NCI-H2081 treated with DMSO at 0.1 percent for 48 hours (cell line): ENCODE measurements at places on chromosomes 6 and 20.

GRCh38 chr20:16477632-16478031 lies 95.6 kb downstream of the KIF16B start:
- DNase-seq: no peak

DNA sequence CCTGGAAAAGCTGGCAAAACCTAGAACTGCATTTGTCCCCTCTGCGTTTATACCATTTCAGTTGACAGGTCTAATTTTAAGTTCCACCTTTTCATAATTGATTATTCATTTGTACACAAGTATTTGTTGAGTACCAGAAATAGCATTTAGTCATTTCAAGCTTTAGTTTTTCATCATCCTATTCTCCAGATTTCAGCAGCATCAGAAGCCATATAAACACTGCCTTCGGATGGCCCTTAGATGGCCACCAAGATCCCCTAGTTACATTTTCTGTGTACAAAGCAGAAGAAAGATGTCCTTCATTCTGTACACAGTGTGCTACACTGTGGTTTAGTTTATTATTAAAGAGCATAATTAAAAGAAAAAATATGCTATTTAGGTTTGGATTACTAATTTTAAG lies 131.4 kb downstream of the LAMA2 start:
- no peak for DNase-seq

DNA sequence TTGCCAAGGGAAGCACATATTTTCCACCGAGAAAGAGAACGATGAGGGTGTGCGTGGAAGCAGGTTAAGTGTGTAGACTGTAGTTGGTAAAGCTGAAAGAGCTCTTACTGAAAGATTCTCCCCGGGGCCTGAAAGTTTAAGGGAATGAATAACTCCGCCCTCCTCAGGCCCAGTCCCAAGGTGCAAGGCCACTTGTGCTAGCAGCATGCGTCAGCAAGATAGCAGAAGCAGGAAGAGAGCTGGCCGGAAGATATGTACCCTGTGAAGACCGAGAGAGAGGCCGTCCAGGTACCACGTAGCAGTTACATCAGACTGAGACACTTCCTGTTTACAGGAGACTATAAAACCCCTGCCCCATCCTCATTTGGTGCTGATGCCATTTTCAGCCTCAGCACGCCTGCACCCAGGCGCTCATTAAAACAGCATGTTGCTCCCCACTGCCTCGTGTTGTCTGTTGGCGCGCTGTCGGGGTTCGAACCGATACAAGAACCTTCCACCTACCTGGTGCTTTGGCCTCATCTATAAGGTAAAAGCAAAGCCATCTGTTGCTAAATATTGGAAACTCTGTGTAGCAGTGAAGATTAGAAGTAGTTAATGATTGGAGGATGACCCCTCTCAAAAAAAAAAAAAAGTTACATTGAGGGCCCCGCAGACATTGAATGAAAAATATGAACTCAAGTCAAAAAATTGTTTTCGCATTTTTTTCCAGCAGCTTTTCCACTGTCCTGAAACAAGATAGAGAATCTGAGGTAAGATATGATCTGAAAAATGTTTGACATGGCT lies 18.6 kb upstream of the FAM135A start:
- DNase-seq: no peak

DNA sequence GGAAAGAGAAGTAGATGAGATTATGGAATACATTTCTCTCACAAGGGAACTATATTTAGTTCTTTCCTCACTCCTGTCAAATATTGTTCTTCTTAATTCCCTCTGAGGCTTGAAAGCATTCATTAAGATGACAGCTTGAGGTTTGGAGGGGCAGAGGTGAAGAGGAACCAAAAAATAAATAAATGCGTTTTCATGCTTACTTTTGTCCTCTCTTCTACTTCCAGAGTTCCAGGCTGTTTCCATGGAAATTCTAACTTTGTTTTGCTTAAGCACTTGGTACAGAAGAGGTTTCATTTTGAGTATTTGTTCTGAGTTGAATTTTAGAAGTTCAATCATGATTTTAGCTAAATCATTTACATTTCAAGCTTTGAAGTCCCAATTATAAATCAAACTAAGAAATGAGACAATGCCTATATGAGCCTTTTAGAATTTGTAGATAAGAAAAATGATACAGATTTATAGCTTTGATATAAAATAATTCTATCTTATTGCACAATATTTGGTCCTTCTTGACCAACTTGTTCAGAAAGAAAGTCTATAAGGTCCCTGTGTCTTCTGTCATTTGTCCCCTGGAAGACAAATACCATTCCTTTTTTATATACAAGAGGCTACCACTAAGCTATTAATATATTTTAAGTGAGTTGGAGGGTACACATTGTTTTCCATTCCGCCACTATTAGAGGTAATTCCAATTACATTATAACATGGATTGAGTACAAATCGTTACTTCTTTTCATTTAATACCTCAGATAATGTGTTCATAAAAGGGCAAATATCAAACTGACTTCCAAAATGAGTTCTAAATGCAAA lies 16.3 kb downstream of the RBM24 start:
- no peak for DNase-seq

GRCh38 chr6:19836799-19837510 lies at the start of gene ID4:
ID4 (plus strand) TSS chr6:19837370; CDS start chr6:19837755, 385 bp downstream.
- no peak for DNase-seq

GRCh38 chr6:36349240-36349639 lies 12.6 kb upstream of the BNIP5 start:
- DNase-seq: peak; percentile 84

GRCh38 chr6:95545686-95546085 lies 31.6 kb upstream of the MANEA start:
- no peak for DNase-seq

DNA sequence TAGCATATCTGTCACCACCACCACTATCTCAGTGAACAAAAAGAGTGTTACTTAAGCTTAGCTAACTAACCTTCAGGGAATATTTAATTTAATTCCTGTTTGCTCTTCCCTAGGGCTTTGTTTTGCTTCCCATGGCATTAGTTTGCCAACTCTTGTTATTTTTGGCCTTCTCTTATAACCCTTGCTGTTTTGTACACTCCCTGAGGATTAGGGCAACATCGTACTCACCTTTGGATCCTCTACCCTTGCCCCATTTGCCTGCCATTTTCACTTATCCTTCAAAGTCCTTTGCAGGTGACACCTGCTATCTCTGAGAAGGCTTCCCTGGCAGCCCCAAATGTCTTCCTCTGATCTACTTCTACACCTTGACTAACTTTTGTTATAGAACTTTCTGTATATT lies 23.7 kb downstream of the ACOT13 start:
- no peak for DNase-seq

DNA sequence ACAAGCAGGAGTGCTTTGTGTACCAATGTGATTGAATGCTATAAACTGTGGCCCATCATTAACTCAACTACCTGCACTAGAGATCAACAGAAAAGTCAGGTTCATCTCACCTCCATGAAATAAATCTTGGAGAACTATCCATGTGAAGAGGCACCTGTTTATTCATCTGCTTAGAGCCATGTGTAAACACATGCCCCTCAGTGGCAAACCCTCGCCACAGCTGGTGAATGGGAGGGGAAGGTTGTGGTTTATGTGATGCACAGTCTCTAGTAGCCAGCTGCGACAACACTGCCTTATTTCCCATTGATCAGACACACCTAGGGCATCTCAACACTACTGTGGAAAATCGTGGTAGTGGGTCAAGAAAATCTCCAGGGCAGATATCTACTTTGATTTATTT lies 640.2 kb downstream of the PTPRT start:
- no peak for DNase-seq

GRCh38 chr6:30876039-30876730 lies 8.1 kb upstream of the DDR1 start:
- no peak for DNase-seq

GRCh38 chr6:88585276-88585692 lies 378.1 kb downstream of the RNGTT start:
- no peak for DNase-seq

GRCh38 chr6:169846286-169847056 lies 95.0 kb downstream of the ERMARD start:
- DNase-seq: no peak

- DNase-seq: no peak
Measured at GRCh38 chr6:42370323-42370985, 81.3 kb downstream of the TRERF1 start.

GRCh38 chr20:10662661-10663458 lies 10.9 kb downstream of the JAG1 start:
- no peak for DNase-seq

DNA sequence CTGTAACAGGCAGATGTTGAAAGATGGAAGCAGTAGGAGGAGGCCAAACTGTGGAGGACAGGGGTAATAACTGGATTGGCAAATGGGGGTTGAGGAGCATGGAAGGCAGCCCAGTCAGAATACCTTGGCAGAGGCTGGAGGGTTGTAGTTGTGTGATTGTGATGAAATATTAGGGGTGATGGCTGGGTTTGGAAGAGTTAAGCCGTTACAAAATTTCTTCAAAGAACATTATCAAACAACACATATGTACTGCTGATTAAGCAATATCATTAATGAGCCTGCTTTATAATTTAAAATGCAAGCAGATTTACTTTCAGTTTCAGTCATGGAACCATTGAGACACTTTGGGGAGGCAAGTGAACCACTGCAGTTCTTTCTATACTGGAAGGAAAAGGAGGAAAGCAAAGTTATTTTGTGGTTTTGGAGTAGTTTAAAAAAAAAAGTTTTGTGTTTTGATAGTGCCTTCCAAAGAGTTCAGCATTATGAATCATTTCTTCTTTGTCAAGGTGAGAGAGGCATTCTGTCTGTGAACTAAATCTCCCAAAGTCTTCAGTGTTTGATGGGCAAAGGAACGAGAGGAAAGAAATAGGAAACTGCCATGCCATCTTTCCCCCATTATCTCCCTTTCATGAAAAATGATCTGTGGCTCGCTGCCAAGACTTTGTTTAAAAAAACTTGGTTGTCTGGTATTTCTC lies 20.7 kb downstream of the FOXO3 start:
- DNase-seq: no peak

- DNase-seq: no peak
Measured at GRCh38 chr20:10573951-10574339, 99.9 kb downstream of the JAG1 start.

- DNase-seq: no peak
Measured at GRCh38 chr20:43583982-43584432, 6.7 kb upstream of the IFT52 start.

GRCh38 chr20:55760586-55760985 lies 244.7 kb downstream of the CBLN4 start:
- no peak for DNase-seq

- DNase-seq: no peak
Measured at GRCh38 chr6:43318011-43318410, 9.4 kb upstream of the CRIP3 start.

DNA sequence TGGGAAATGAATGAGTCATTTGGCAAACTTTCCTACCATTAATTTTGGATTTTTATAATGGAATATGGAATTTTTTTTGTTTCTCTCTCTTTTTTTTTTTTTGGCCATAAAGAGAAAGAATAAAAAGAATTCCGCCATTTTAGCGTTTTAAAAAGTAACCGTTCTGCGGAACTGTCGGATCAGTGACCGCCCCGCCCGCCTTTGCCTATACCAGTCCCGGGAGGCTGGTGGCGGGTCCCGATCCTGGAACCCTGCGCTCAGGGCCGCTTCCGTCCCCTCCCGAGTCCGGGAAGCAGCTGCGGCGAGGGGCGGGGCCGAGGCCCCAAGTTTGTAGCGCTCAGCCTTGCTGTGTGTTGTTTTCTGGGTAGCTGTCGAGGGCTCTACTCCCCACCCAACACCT lies 609 bp downstream of the L3MBTL1 start:
- DNase-seq: no peak

DNA sequence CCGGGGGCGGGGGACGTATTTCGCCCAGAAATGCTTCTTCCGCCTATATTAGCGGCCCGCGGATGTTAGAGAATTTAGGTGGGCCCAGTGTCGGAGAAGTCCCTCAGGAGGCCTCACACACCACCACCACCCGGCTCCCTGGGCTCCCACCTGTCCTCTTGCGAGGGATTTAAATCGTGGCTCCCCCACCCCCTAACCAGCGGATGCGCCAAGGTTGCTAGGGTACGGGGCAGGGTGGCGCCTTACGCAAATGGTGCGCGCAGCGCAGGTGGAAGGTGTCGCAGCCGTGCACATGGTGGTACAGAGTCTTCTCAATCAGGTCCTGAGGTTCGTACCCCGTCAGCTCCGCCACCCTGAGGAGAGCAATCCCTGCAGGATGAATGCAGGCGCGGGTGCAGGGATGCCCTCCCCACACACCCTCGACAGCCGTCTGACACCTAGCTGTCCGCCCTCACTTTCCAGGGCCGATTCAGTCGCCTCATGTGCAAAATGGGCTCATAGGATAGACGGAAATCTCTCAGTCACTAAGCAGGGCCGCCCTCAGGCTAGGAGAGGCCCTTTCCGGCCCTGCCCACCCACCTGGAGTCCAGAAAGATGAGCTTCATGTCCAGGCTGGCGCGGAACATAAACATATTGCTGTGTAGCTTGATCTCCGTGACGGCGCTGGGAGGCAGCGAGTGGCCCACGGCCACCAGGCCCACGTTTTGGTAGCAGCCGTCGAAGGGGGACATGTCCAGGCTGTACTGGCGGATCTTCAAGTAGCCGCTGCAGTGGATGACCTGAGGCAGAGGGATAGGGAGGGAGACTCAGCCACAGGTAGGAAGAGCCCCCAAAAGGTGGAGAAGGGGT lies 16.6 kb downstream of the SIM1 start:
- DNase-seq: no peak

GRCh38 chr20:13131688-13132087 lies 89.4 kb upstream of the ISM1 start:
- DNase-seq: no peak

- no peak for DNase-seq
Measured at GRCh38 chr6:158503222-158503621, 56.7 kb upstream of the TMEM181 start.

DNA sequence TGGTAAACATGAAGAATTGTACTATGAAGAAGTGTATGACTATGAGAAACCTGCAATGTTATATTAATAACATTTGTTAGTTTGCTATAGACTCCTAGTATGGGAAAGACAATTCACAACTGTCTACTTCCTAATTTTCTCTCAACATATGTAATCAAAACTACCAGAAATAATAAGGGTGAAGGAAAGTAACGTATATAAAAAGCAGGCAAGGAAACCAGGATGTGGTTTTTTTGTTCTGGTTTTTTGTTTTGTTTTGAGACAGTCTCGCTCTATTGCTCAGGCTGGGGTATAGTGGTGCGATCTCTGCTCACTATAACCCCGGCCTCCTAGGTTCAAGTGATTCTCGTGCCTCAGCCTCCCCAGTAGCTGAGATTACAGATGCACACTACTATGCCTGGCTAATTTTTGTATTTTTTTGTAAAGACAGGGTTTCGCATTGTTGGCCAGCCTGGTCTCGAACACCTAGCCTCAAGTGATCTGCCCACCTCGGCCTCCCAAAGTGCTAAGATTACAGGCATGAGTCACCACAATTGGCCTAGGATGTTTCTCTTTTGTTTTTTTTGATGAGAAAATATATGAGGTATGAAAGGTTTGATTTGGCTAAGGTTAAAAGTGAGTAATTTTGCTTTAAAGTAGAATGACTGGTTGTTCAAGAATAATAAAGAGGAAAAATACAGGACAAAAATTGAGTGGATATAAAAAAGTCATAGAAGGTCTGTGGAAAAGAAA lies 83.1 kb downstream of the PTCHD4 start:
- no peak for DNase-seq

GRCh38 chr6:127464161-127464880 lies 5.1 kb upstream of the KIAA0408 start:
- no peak for DNase-seq
